Mucosa of gallbladder (tissue), 1 donor: ENCODE measurements at places on chromosomes 11 and 22. TPM values are rescaled to one million over a fixed set of nuclear protein-coding genes. Genes with fewer than 3 reads are reported as not detected.

DNA sequence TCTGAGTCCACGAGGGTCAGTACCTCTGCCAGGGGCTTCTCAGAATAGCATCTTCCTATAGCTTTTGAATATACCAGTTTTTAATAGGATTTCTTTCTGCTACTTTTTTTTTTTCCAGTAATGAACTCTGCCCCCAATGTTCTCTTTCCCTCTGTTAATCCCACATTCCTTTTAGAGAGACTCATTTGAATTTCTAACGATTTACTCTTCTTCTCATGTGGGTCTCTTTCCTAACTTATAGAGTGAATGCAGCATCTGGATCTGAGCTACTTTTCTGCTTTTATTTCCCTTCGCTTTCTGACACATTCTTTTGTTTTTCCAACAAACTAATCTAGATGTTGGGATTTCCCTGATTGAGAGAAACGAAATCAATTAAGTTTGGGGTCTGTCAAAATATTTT, 71.4 kb downstream of the INSC start:
- no peak for DNase-seq

GRCh38 chr22:43526946-43527345, 115.1 kb downstream of the MPPED1 start:
- DNase-seq, result no peak

DNA sequence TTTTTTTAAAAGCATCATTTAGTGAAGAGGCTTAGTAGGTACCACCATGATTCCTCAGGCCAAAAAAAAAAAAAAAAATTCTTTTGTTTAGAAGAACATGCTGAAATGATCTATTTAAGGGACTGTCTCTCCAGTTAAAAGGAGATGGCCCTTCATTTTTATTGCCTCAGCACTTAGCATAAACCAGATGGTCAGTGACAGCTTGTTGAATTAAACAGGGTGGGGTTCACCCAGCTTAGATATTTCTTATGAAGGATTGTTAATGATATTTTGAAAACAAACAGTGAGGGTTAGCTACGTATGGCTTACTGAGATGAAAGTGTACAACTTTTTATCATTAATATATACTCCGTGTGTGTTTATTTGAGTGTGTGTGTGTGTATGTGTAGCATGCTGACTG, 203.7 kb downstream of the FAM181B start:
- no peak for DNase-seq

DNA sequence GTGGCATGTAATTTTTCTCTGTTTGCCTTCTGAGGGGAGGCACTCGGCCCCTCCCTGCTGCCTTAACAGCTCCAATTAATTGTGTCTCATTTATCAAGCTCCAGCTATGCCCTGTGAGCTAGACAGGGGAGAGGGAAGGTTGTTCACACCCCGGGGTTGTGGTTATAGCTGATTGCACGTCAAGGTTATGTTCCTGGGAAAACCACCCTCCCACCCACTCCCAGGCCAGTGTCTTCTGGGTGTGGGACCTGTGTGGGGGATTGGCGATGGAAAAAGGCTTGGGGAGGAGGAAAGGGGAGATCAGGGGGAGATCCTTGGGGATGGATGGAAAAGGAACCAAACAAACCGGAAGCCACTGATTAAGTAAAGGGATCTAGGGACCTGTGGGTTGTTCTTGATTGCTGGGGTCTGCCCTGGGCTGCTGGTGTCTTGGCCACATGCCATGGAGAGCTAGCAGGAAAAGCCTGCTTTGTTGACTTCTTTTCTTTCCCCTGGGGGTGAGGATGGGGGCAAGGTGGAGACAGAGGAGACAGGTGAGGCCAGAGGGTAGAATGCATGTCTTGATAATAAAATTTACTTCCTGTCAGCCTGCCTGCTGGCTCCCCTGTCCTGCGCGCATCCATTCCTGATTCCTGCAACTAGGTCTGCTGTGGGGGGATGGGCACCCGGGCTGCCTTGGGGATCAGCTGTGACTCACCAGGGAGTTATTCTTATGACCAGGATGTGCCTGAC, 13.5 kb upstream of the SORL1-AS1 start:
- peak; percentile 95 for DNase-seq

DNA sequence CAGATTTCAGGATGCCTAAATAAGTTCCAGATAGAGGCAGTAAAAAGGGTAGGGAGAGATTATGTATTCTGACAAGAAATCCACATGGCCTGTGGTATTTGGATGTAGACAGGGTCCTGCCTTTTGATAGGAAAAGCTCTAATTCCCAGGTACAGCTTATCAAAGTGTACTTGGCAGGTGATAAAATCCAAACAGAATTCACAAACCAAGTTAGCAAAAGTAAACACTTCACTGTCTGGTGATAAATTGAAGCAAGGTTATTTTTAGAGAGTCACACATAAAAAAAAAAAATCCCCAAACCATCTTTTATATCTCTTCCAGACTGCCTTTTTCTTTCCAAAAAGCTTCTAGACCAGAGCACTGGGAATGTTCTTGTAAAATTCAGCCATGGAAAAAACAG, 5.7 kb downstream of the CBLIF start:
- DNase-seq, result no peak

DNA sequence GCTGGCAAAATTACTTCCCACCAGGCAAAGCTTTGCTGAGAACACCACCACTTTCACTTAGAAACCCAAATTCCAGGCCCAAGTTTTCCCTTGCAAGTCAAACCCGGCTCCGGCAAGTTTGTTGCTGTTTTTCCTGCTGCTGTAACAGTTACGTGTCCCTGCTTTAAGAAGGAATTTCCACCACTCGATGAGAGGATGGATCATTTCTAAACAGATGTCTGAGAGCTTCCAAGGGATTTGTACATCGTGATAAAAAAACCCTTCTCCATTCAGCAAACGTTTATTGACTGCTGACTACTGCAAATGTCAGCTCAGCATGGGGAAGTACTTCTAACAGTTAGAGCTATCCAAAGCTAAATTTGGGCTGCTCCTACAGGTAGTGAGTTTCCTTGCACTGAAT, 19.7 kb downstream of the P2RX3 start:
- no peak for DNase-seq

GRCh38 chr11:100574894-100575769, 112.0 kb upstream of the ARHGAP42 start:
- DNase-seq, result no peak

DNA sequence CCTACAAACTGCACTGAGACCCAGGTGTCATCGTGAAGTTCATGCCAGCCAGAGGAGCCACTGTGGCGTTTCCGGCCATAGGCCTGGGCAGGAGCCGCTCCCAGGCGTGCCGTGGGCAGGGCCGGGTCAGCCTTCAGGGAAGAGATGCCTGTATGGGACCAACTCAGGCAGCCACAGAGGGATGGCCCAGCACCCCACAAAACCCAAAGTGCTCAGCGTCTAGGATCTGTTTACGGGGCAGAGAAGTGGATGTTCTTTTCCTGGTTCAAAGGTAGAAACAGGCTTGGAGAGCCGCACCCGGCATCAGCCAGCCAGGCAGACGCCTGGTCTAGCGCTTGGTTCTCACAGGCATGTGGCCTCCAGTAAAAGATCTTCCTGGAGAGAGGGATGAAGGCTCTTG, 8.4 kb upstream of the BID start:
- no peak for DNase-seq

Gene OR8G5
- total RNA-seq, result not detected

Gene PGA4
- not detected for total RNA-seq
